Stimulated activated CD8-positive, alpha-beta memory T cell treated with anti-CD3 and anti-CD28 coated beads, Interleukin-2, amount 100 ng/mL, for 48 hours (primary cell): ENCODE measurements at places on chromosomes 2 and 18.

DNA sequence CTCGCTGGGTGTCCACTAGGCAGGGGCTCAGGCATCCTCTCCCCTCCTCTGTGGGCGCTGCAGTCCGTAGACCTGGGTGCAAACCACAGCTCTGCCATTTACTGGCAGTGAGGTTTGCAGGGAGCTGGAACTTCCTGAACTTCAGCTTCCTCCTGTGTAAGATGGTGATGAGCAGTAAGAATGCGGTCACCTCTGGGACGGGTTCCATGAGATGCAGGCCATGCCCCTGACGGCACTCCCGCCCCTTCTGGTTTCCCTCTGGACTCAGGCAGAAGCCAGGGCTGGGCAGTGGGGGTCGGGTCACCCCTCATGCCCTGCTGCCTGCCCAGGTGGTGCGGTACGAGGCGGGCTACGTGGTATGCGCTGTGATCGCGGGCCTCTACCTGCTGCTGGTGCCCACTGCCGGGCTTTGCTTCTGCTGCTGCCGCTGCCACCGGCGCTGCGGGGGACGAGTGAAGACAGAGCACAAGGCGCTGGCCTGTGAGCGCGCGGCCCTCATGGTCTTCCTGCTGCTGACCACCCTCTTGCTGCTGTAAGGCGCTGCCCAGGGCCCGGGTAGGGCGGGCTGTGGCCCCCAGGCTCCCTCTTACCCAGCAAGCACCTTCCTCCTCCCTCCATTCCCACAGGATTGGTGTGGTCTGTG, 1.5 kb downstream of the PROM2 start:
- no peak for DNase-seq

GRCh38 chr2:185537689-185538088, 200.9 kb upstream of the FSIP2 start:
- no peak for DNase-seq

GRCh38 chr18:53665701-53666100, 558.8 kb downstream of the MBD2 start:
- DNase-seq, result no peak

GRCh38 chr2:148719941-148720436, 75.4 kb downstream of the EPC2 start:
- no peak for DNase-seq
